ENCODE measurements at places on chromosomes 6 and 20. TPM values are rescaled to one million over a fixed set of nuclear protein-coding genes. Genes with fewer than 3 reads are reported as not detected.
A peak's percentile ranks its signal among the peaks of the same experiment; 100 is the strongest.

Gene SMAP1
- total RNA-seq: 17.8 TPM

Gene GRM1
- total RNA-seq: 0.45 TPM

Gene CPNE5
- total RNA-seq: 6.9 TPM

Gene SEL1L2
- total RNA-seq: not detected

Gene HTR1E
- total RNA-seq: not detected

Gene EYA2
- 24.4 TPM for total RNA-seq

Gene ZNF133
- total RNA-seq: 16.7 TPM

Gene PSMB8
- total RNA-seq: 39.3 TPM

Gene STX11
- total RNA-seq: 7.1 TPM

Gene ERMARD
- 32.5 TPM for total RNA-seq

Gene ESR1
- 16.5 TPM for total RNA-seq

Gene SPDEF
- total RNA-seq: not detected

- no peak for DNase-seq
Observed at GRCh38 chr6:24861934-24862333, 63.2 kb upstream of the ARMH2 start.

DNA sequence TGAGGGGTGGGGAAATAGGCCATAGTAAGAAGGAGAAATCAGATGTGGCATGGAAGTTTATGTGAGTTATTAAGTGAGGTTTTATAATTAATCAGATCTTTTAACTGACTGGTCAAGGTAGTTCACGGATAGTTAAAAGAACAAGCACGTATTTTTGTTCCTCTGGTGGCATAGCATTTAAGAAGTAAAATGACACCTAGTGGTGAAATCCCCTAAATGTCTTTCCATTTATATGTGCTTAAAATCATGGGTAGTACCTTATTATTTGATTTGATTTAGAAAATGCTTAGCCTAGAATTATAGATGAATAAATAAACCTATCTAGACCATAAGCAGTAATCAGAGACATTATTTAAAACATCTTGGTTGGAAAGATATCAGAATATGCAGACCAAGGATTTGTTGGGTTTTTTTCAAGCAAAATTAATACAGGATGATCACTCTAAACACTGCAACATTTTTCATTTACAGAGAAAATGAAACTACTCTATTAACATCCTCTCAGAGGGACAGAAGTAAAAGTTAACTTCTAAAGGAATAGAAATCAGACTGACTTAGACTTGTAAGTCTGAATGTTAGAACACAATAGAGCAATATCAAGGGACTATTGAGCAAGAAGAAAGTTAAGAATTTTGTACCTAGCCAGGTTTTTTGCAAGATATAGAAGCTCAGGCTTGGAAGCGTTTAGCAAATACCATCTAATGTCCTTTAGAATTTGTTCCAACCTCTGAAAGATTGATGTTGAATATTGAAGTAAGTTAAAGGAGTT is 81.1 kb downstream of the STXBP5 start:
- DNase-seq: no peak

DNA sequence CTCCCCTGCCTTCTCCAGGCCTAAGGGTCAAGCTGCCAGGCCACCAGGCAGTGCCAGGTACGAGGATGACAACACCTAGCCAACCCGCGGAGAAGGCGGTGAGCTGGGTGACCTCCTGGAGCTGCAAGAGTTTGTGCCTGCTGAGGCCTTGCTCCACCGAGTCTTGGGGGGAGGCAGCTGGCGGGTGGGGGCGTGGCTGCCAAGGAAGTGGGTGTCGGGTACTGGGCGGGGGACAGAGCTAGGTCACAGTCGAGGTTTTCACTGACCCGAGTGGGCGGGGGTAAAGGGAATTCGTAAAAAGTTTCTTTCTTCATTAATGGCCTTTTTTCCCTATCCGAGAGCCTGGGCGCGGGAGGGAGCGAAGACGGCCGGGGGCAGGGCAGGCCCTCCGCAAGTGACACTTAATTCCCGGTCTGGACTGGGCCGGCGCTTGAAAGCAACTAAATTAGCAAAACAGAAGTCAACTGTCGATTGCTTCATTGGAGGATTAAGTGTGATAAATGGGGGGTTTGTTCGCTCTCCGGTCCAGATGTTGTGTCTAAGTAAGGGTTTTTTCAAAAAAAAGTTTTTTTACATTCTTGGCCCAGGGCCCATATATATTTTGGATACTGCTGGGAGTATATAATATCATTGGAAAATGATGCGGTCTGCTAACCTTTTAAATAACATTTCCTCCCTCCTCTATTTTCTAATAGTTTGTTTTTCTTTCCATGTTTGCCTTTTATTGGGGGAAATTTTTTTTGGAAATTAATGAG is 43.1 kb upstream of the FOXP4 start:
- DNase-seq: peak; percentile 82

GRCh38 chr6:135030056-135030473 is 24.6 kb downstream of the HBS1L start:
- DNase-seq: no peak

GRCh38 chr6:44093066-44093465 is 34.2 kb downstream of the MRPL14 start:
- no peak for DNase-seq

GRCh38 chr6:38853236-38853635 is 138.1 kb downstream of the DNAH8 start:
- no peak for DNase-seq

DNA sequence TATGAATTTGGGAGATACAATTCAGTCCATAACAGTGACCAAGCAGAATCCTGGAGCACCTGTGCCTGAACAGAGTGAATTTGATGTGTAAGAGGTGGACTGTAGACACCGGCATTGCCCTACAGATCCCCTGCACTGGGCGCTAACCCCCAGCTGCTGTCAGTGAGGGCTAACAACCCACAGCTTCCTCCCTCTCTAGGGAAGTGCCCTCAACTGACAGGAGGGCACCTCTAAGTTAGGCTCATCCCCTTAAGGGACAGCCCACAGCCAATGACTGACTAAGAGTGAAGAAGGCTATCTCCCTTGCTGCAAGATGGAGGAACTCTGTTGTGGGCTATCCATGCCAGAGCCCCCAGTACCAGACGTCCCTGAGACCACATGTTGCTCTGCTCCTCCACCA is 15.3 kb upstream of the BPIFB1 start:
- no peak for DNase-seq

- DNase-seq: no peak
Observed at GRCh38 chr20:17741220-17741619, 41.5 kb downstream of the BANF2 start.

DNA sequence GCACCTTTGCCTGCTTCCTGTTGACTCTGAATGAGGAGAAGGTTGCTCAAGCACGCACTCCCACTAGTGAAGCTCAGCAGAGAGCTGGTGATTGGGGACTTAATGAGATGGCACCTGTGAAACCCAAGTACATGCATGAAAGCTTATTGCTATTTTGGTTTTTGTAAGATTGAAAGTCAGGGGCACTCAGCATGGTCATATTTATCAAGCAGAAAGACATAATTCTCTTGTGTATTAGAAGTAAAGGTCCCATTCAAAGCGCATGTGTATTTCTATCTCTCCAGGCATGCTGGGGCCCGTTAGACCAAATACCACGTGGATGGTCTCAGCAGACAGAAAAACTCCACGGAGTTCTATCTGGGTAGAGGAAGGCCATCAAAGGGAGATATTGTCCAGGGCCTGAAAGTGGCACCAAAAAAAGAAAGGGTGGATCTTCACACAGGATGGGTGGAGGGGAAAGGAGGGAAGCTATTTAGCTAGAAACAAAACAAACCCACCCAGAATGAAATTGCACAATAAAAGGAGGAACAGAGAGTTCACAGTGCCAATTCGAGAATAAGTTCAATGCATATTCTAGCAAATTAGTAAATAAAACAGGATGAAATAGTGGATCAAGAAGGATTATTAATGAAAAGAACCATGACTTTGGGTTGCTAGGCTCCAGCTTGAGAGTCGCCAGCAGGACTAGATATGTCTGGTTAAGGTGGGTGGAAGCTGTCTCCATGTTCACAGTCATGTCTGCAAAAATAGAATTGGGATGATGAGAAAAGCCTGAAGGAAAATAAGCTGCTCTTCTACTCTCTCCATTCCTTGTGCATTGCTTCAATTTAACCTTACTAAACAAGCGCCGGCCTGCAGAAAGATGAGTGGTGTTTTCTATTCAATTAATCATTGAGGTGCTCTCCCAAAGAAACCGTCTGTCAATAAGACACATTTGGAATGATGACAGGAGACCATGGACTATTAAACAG is 224.9 kb upstream of the DTNBP1 start:
- no peak for DNase-seq

DNA sequence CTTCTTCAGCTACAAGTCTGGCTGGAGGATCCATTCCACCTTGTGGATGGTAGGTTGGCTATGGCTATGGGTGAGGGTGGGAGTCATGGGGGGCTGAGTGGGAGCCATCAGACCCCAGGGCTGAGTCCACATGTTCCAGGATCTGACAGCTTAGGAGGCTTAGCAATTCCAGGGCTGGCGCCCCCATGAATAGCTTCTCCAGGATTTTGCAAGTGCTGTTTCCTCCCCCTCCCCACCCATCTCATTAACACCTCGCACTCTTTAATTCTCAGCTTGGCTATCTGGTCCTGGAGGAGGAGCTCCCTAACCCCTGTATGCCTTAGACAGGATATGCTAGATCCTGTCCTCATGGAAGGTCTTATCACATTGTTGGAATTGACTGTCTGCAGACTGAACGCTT is 39.0 kb upstream of the ANGPT4 start:
- DNase-seq: peak; percentile 37
